ENCODE measurements at places on chromosomes 4 and X.

- peak; percentile 36 for DNase-seq
Measured at GRCh38 chrX:37926700-37927099, 79.3 kb upstream of the DYNLT3 start.

- DNase-seq, result no peak
Measured at GRCh38 chr4:96037705-96038104, 197.8 kb downstream of the PDHA2 start.

GRCh38 chr4:17252131-17252530 is 259.8 kb downstream of the QDPR start:
- no peak for DNase-seq

DNA sequence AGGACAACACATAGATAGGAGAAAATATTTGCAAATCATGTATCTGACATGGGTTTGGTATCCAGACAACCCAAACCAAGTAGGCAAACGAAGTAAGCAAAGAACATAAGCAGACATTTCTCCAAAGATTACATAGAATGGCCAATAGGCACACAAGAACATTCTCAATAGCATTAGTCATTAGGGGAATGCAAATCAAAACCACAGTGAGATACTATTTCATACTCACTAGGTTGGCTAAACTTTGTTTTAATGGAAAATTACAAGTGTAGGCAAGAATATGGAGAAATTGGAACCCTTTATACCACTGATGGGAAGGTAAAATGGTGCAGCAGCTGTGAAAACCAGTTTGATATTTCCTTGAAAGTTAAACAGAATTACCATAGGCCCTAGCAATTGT is 74.7 kb downstream of the CHRNA9 start:
- DNase-seq, result peak; percentile 53

DNA sequence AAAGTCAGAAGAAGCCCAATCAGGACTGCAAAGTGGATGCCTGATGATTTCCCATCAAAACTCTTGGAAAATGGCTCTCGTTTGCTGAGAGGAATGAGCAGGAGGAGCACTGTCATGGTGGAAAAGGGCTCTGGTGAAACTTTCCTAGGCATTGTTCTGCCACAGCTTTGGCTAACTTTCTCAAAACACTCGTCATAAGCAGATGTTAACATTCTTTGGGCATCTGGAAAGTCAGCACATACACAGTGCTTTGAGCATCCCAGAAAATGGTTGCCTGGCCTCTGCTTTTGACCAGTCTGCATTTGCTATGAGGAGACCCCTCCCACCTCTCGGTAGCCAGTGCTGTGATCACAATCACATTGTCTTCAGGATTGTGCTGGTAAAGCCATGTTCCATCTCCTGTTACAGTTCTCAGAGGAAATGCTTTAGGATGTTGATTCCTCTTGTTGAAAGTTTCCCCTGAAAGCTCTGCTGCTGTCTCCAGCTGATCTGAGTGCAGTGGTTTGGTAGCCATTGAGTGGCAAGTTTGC is 25.2 kb upstream of the TBC1D14 start:
- no peak for DNase-seq

Data from fibroblast of skin of right biceps (primary cell).